ENCODE measurements at places on chromosomes 5 and 9. TPM values are rescaled to one million over a fixed set of nuclear protein-coding genes. Genes with fewer than 3 reads are reported as not detected.

LCN15 gene
- total RNA-seq = not detected

NMUR2 gene
- 0.81 TPM for total RNA-seq

LMNB1 gene
- total RNA-seq = 23.2 TPM

GRCh38 chr5:1481266-1481958 is 36.2 kb upstream of the SLC6A3 start:
- DNase-seq = no peak

- DNase-seq = peak; percentile 27
Measured at GRCh38 chr9:28598408-28598807, 1025.1 kb upstream of the C9orf72 start.
